CD8-positive, alpha-beta memory T cell (primary cell): ENCODE measurements at places on chromosomes 13 and 19. TPM values are rescaled to one million over a fixed set of nuclear protein-coding genes. Genes with fewer than 3 reads are reported as not detected.

The RLN3 gene
- polyA plus RNA-seq = not detected

The RGS9BP gene
- polyA plus RNA-seq = 0.12 TPM

The CEACAM6 gene
- polyA plus RNA-seq = not detected

The C1QTNF9B gene
- not detected for polyA plus RNA-seq

The PTGIR gene
- polyA plus RNA-seq = not detected

The GGN gene
- not detected for polyA plus RNA-seq

The REEP6 gene
- polyA plus RNA-seq = 4.5 TPM

The FGF21 gene
- not detected for polyA plus RNA-seq

The NCCRP1 gene
- not detected for polyA plus RNA-seq

The SBK3 gene
- polyA plus RNA-seq = not detected

The JOSD2 gene
- 28.4 TPM for polyA plus RNA-seq

The AP1M2 gene
- polyA plus RNA-seq = not detected

The LMTK3 gene
- not detected for polyA plus RNA-seq

The TYROBP gene
- 96.2 TPM for polyA plus RNA-seq

The KRTDAP gene
- polyA plus RNA-seq = not detected

The CRX gene
- not detected for polyA plus RNA-seq

The ZNF763 gene
- polyA plus RNA-seq = 2.5 TPM

The LPAR2 gene
- 37.8 TPM for polyA plus RNA-seq

The CD37 gene
- polyA plus RNA-seq = 188 TPM

The KIR3DL2 gene
- polyA plus RNA-seq = 16.8 TPM

The SERPINE3 gene
- polyA plus RNA-seq = not detected

The LIM2 gene
- polyA plus RNA-seq = 0.38 TPM

The SIGLEC12 gene
- polyA plus RNA-seq = 0.31 TPM

The PSG2 gene
- not detected for polyA plus RNA-seq

The PGLYRP2 gene
- polyA plus RNA-seq = 0.49 TPM

The SAFB gene
- polyA plus RNA-seq = 103 TPM

The FSD1 gene
- polyA plus RNA-seq = 3.1 TPM

The ZNF525 gene
- polyA plus RNA-seq = 9.9 TPM

The ZNF540 gene
- 4.9 TPM for polyA plus RNA-seq

The COL4A2 gene
- polyA plus RNA-seq = not detected

The BCAM gene
- not detected for polyA plus RNA-seq

The EHD2 gene
- polyA plus RNA-seq = not detected

The CEACAM19 gene
- polyA plus RNA-seq = not detected

The ZNF628 gene
- 0.36 TPM for polyA plus RNA-seq

The LRRC4B gene
- not detected for polyA plus RNA-seq

The ZNF681 gene
- 1.6 TPM for polyA plus RNA-seq

The ATP4A gene
- not detected for polyA plus RNA-seq

The KIR2DL1 gene
- 3.1 TPM for polyA plus RNA-seq

The C19orf33 gene
- 0.90 TPM for polyA plus RNA-seq

The TSPAN16 gene
- polyA plus RNA-seq = not detected

The KLHL1 gene
- not detected for polyA plus RNA-seq

The HIPK4 gene
- polyA plus RNA-seq = not detected

The NLRP7 gene
- not detected for polyA plus RNA-seq

The RNF17 gene
- not detected for polyA plus RNA-seq

The CCL25 gene
- polyA plus RNA-seq = not detected

The CEACAM8 gene
- not detected for polyA plus RNA-seq

The WDFY2 gene
- polyA plus RNA-seq = 3.9 TPM

The DACH1 gene
- not detected for polyA plus RNA-seq

The ZSCAN1 gene
- not detected for polyA plus RNA-seq

The ATP7B gene
- polyA plus RNA-seq = 0.18 TPM

The IGFL1 gene
- polyA plus RNA-seq = not detected

The NCAN gene
- not detected for polyA plus RNA-seq
